Endothelial cell (in vitro differentiated cells): ENCODE measurements at places on chromosomes 16 and 17.

GRCh38 chr17:74298778-74299177, 24.7 kb downstream of the DNAI2 start:
- no peak for DNase-seq

GRCh38 chr16:86880316-86881117, 302.2 kb downstream of the FOXL1 start:
- DNase-seq = no peak

GRCh38 chr16:72740347-72740746, 307.6 kb downstream of the ZFHX3 start:
- no peak for DNase-seq

- peak; percentile 4 for DNase-seq
Observed at GRCh38 chr16:635573-636205, 416 bp downstream of the METTL26 start.

DNA sequence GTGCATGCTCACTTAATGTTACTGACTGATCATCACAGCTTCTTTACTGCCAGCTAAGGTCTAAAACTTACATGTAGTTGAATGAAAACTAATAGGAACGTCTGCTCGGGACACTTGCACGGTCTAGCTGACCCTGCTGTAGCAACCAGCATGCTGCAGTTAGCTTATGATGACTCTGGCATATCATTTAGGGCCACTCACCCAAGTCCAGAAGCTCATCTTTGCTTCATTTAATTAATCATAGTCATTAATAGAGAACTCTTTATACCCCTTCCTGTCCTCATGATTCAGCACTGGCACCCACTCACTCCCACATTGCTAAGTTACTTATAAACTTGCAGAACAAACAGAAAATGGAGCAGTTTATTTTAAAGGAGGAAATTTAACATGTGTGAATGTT, 136.3 kb downstream of the NLK start:
- DNase-seq = no peak

DNA sequence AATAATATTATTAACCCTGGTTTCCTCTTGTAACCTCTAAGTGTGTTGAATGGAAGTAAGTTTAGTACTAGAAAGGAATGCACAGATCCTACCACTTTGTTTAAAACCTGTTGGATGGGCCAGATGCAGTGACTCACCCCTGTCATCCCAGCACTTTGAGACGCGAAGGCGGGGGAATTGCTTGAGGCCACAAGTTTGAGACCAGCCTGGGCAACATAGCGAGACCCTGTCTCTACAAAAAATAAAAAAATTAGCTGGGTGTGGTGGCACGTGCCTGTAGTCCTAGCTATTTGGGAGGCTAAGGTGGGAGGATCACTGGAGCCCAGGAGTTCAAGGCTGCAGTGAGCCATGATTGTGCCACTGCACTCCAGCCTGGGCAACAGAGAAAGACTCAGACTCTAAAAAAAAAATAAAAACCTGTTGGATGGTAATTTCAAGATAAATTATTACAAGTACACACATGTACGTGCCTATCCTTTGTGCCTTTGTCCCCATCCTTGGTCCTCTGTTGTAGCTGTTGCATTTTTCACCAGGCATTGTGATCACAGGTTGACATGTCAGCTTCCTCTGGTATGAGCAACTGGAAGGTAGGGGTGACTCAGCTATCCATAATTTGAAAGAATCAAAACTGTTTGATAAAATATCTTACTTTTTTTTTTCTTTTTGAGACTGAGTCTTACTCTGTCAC, 30.7 kb upstream of the METTL9 start:
- DNase-seq = no peak

DNA sequence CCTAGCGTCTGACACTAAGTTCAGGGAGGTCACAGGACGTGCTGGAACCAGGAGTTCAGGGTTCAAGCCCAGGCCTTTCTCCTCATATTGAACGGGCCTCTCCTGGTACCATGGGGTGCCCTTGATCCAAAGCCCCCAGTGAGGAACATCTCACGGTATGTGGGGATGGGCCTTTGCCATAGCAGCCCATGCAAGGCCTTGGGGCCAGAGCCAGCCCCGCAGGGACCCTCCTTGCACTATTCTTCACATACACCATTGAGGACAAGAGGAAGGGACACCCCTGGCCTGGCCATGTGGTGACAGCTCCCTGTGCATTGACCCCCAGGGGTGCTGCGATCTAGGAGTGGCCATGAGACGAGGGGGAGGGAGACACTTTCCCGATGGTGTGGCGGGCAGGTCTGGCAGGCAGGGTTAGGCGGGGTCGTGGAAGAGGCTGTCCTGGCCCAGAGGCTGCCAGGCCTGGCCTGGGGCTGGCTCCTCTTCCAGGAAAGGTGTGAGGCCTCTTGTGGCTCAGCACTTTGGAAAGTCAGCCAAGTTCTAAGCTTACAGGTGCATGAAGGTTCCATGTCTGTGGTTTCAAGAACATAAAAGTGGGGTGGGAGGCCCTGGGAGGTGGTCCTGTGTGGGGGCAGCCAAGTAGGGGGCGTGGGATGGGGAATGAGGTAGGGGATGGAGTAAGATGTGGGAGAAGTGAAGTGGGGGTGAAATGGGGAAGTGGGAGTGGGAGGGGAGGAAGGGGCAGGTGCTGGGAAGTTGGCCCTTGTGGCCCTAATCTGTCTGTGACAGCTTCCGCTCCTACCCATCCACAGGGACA, 88.7 kb upstream of the CBX4 start:
- no peak for DNase-seq

GRCh38 chr17:81379523-81379942, 15.7 kb upstream of the BAHCC1 start:
- no peak for DNase-seq

DNA sequence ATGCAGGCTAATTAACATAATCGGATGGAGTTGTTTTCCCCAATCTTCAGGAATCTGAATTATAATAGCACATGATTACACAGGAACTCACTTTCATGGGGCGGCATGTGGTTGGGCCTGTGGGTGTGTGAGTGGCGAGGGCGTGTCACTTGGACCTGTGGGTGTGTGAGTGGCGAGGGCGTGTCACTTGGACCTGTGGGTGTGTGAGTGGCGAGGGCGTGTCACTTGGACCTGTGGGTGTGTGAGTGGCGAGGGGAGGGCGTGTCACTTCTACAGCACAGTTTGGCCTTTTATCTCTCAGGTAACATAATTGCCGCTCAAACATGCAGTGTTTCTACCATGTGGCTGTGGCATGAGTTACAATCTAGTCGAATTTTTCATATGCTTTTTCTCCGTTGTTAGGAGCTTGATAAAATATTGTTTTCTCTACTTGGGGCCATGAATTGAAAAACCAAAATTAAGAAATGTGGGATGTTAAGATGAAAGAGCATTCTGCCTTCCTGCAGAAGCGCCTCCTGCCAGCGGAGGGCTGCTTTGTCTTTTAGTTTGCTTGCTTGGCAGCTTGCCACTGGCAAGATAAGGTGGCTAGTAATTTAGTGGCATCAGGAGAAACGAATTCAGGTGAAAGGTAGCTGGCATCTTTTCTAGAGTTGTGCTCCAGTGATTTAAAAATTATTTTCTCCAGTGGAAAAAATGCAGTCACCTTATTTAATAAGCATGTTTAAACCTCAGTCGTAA, 36.2 kb downstream of the USP10 start:
- DNase-seq = no peak

GRCh38 chr16:90054554-90054953, 22.6 kb downstream of the PRDM7 start:
- DNase-seq = no peak
